ENCODE measurements at places on chromosomes 7 and 10.

DNA sequence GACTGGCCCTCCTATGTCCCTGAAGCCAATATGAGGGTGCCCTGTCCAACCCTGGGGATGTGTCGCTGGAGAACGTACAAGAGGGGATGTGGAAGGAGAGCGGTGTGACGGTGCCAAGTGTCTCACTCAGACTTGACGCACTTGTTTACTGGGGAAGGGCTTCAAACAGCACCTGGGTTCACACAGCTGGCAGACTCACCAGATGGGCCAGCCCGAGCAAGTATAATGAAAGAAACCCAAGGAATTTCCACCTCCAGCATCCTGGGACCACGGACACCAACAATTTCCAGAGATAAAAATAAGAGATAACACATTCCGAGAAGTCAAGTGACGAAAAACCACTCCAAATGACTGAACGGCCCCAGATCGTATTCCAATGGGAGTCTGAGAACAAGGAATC, 5.3 kb downstream of the ATP5MF start:
- no peak for DNase-seq

DNA sequence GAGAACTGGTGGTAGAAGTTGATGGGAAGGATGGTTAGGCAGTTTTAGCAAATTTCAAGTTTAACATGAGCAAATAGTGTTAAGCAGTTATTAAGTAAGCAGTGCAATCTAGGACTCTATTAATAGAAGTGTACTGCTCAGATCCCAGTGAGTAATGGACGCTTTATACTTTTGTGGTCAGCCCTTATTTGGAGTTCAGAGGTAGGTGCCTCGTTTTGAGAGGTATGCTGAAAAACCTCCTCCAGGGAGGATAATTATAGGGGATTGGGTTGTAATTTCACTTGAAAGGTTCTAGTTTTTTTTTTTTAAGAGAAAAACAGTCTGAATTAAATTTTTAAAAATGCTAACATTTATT, 33.5 kb upstream of the CCDC7 start:
- DNase-seq, result no peak

DNA sequence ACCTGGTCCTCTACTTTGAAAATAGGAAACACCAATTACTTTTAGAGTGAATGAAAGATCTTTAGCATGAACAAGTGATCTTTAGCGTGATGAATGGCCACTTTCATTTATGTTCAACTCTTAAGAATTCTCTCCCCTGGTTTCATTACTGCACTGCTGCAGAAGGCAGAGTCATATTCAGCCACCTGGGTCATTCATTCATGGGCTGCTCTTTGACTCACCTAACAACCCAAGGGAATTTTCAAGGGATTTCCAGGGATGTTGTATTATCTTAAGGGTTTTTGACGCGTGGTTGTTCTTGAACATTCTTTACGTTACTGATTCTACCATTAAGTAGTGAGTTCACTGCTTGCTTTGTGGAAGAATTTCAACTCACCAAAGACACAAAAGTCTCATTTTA, 87.3 kb upstream of the STK17A start:
- no peak for DNase-seq

DNA sequence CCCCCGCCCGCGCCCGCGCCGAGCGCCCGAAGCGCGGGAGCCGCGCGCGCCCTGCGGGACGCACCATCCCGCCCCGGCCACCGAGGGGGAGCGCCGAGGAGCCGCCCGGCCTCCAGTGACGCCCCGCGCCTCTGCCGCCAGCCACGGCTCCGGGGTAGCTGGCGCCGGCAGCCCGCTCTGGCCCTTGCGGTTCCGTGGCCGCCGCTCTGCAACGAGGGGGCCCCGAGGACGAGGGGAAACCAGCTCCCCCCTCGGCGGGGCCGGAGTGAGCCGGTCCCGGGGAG, at the start of gene PAXIP1:
TSS of gene PAXIP1 (minus strand) at position 33 of the 284 bp plus-strand sequence. CDS start 195 bp downstream, outside the sequence.
- DNase-seq, result peak; percentile 58

GRCh38 chr7:158924956-158925355, 68.6 kb downstream of the DYNC2I1 start:
- DNase-seq, result no peak

Measured in stimulated activated CD4-positive, alpha-beta T cell treated with anti-CD3 and anti-CD28 coated beads, Interleukin-1b, Interleukin-23, amount 100 ng/mL, for 24 hours (primary cell).